ENCODE measurements at places on chromosomes 7 and 10.

- DNase-seq, result no peak
Measured at GRCh38 chr7:5682551-5683279, 98.7 kb downstream of the RNF216 start.

DNA sequence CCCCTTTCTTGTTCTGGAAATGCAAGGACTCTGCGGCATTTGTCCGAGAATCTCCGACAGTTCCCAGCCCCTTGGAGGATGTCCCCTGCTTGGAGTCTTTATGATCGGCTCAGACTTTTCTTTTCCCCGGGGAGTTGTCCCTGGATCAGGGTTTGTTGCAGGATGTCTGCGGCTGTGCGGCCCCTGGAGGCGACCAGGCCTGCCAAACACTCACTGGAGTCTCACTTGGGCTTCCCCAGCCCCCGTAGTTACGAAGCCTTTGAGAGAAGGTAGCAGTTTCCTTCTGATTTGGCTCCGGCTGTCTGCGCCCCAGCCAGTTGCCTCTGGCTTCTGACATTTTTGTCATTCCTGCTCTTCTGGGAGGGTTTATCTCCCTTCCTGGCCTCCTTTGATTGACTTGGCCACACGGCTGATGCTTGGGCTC lies 16.1 kb downstream of the COL26A1 start:
- DNase-seq, result no peak

GRCh38 chr10:96205580-96205979 lies 65.8 kb downstream of the BLNK start:
- DNase-seq, result no peak

DNA sequence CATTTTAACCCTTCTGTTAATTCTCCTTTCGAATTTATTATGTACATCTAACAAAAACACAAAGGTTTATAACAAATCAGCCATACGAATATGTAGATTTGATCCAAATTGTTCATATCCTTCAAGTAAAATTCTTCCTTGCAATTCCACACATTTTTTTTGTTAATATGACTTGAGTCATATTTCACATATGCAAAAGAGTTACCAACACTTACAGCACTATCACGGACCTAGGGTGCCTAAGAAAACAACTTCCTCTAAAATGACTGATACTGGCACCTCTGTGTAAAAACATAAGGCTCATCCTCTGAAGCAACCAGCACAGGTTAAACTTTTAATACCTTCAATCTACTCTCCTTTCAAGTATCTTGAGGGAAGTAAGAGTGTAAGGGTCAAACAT lies 451.8 kb downstream of the SEMA3D start:
- DNase-seq, result no peak

DNA sequence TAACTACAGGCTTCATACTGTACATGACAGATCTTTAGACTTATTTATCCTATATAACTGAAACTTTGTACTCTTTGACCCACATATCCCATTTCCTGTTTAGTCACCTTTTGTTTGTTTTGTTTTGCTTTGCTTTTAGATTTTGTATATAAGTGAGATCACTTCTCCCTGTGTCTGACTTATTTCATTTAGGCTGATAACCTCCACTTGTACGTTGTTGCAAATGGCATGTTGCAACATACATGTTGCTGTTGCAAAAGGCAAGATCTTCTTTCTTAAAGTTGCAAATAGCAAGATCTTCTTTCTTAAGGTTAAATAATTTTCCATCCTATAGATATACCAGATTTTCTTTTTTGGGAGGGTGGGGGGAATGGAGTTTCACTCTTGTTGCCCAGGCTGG lies 341.5 kb downstream of the OTUD1 start:
- DNase-seq, result no peak

GRCh38 chr7:11298220-11298619 lies 324.5 kb downstream of the PHF14 start:
- no peak for DNase-seq

- no peak for DNase-seq
Measured at GRCh38 chr7:75878312-75878768, 494 bp upstream of the RHBDD2 start.

DNA sequence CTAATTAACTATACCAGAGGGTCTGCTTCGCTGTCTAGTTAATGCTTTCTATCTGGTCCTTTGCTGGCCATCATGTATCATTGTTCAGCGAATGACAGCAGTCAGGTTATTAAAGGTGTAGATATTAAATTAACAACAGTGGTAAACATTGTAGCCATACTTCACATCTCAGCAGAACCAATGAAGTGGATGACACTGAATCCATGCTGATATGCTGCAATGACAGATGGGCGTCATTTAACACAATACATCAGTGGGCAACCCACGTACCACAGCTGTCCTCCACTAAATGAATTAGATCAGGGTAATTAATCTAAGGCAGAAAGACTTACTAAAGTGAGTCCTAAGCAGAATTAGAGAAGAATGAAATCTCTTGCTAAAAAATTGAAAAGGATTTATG lies 767.2 kb downstream of the NXPH1 start:
- DNase-seq, result no peak

DNA sequence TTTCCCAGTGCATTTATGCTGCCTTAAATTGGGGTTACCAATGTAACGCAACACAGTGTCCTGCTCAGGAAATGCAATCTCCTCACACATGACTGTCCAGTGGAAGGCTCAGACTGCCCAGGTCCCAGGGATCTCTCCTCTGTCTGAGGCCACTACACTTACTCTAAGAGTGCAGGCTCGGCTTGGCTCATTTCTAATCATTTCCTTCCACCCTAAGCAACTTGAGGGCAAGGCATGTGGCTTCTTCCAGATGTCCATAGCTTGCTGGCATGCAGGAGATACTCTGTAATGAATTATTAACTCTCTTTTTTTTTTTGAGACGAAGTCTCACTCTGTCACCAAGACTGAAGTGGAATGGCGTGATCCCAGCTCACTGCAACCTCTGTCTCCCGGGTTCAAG lies 23.7 kb downstream of the PLAC9 start:
- no peak for DNase-seq
